ENCODE measurements at places on chromosomes 5 and 9.

GRCh38 chr9:137723783-137724445 is 105.1 kb downstream of the EHMT1 start:
- peak; percentile 52 for DNase-seq

DNA sequence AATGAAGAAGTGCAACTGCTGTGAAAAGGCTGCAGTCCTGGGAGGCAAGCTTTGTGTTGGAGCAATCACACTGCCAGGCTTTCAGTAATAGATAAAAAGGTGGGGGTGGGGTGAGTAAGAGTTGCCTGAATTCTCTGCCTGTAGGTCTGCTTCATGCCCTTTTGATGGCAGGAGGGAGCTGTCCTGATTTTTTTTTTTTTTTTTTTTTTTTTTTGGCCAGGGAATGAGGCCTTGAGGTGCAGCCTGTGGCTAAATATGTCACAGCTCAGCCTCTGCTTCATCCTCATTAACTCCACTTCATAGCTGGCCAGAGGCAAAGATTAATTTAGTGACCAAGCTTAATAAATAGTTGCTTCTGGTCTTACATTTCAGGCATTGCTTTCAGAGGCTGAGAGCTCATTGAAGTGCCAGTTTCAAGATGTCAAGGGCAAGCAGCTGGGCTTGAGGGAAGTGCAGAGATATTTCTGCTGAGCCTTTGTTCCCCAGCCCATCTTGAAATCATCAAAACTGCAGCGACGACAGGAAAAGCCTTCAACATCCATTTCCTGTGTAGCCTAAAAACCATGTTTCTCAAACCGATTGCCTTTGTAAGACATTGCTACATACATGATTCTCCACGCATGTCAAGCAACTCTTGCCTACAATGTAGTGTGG is 134.7 kb downstream of the MACIR start:
- DNase-seq, result peak; percentile 8

DNA sequence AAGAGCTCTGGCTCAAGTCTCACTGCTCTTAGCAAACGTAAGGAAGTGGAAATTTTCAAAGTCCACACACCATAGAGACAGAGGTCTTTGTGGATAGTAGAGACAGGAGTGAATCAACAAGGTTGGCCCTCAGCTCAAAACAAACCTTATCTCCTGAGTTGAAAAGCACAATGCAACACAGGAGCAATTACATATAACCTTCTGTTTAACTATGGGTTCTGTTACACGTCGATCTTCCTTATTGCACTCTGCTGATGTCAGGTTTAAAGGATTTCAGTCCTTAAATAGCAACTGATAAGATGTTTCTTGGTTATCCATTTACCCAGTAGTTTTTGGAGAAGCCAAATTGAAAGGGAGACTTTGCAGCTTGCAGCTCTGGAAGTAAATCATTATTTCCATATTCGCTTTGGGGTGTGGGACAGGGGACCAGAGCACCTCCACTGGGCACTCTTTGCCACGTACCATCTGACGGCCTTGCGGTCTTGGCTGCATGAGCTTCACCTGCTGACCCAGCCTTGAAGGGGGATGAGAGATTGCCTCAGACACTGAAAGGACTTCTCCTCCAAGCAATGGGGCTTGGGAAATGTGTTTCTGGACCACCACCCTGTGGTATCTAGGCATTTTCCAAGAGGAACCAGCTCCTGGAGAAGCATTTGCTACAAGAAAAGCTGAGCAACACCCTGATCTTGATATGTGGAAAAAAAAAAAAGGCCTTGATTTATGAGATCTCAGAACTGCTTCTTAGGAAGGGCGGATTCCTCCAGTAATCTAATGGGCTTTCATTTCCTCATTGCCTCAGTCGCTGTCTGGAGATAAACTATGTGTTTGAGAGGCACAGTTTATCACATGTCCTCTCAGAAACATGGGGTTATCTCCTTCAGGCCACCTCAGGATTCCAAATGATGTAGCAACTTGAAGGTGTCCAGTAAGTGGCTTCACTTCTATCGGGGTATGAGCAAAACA is 56.2 kb upstream of the ZNF622 start:
- DNase-seq, result no peak

GRCh38 chr5:164139423-164139822 is 634.0 kb downstream of the MAT2B start:
- DNase-seq, result no peak

- DNase-seq, result peak; percentile 53
These were observed 29.8 kb downstream of the ANKS6 start for GRCh38 chr9:98766586-98766985.

GRCh38 chr9:72880821-72881220 is 72.0 kb downstream of the ALDH1A1 start:
- DNase-seq, result no peak

GRCh38 chr5:84685121-84685894 is 300.6 kb upstream of the EDIL3 start:
- DNase-seq, result no peak

DNA sequence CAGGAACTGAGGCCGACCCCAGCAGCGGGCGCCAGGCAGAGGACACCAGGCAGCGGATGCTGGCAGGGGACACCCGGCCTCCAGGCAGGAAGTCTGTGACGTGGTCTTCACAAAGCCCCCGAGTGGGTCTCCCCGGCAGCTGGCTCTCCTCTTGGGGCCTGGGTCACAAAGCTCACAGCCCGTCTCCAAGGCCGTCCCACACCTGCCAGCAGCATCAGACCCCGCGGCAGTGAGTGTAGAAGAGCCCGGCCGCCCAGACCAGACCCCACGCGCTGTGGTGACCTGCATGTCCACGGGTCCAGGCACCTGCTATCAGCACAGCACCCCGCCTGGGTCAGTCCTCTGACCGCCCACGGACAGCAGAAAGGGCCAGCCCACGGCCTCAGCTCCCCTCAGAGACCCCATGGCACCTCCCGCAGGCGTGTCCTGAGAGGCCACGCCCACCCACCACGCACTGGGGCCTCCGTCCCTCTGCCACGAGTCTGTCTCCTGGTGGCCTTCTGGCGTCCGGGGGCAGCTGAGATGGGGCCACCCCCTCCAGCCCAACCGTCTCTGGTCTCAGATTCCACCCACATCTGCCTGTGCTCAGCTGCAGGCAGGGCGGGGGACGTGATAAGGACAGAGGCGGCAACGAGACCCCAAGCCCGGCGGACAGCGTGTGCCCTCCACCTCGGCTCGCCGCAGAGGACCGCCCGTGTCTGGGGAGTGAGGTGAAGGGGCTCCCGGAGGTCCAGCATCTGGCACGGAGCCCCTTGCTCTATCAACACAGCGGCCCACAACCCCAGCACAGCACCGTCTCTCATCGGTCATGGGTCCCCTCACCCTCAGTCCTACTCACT is 34.2 kb downstream of the EXD3 start:
- no peak for DNase-seq

DNA sequence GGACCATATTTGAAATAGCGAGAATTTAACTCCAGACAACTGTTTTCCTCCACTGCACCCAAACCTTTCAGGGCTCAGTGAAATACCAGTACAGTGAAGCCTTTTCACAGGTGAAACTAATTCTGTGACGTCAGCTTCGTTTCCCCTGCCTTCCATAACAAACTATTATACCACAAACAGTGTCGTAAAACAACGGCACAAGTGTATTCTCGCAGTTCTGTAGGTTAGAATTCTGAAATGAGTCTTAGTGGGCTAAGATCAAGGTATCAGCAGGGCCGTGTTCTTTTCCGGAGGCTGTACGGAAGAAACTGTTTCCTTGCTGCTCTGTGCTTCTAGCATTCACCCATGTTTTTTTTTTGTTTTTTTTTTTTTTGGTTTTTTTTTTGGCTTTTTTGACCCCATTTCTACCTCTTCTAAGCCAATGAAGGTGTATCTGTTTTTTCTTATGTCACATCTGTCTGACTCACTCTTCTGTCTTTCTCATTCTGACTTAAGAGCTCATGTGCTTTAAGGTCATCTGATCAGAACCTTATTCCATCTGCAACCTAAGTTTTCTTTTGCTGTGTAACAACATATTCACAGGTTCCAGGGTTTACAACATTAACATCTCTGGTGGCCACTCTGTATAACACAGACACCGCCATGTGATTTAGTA is 20.1 kb downstream of the ISOC1 start:
- DNase-seq, result no peak

GRCh38 chr9:137757139-137757538 is 120.4 kb upstream of the CACNA1B start:
- DNase-seq, result peak; percentile 9

DNA sequence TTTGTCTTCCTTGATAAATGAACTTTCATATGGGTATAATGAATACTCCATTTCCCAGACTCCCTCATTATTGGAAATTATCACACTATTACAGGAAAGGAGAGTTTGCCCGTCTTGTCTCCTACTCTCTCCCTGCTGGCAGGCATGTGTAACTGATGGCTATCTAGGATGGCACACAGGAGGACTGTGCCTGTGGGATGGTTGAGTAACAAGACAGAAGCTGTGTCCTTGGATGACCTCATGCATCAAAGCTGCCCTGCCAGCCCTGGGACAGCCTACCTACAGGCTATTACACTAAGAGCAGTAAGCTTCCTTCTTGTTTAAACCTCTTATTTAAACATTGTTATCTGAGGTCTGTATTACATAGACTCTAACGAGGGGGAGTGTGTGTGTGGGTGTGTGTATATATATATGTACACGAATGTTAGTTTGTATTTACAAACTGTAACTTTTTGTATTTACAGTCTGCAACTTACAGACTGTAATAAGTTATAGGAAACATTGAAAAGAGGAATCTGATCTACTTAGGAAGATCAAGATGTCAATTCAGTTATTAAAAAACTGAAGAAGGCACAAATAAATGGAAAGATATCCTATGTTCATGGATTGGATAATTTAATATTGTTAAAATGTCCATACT is 247.6 kb upstream of the ACO1 start:
- DNase-seq, result no peak

DNA sequence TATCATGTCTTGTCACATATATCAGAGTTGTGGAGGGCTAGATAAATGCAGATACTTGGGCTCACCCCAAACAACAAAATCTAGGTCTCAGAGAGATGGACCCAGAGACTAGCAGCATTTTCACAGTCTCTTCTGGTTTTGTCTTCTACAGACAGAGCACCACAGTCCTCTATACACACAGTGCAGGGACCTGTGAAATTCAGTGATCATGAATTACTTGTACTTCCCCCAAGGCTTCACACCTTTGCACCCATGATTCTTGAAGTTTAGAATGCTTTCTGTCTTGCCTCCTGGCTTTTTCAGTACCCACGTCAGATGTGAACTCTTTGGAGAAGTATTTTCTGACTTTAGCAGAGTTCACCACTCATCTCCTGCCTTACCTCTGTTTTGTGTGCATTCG is 371.5 kb upstream of the PRR16 start:
- DNase-seq, result no peak

GRCh38 chr5:168743617-168744016 is 164.4 kb upstream of the PANK3 start:
- no peak for DNase-seq

DNA sequence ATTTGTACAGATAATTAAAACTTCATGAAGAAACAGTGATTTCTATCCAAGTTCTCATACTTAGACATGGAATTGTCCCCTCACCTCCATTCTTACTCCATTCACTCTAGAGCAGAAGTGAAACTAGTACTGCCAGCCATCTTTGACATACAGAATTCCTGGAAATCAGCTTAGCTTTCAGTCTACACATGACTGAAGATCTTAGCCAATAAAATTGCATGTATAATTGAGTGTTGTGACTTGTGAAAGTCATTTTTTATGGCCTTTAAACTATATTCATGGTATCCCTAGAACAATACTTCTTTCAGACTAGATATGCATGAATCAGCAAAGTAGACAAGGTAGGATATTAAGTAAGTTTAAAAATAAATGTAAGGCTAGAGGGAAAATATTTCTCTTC is 705.2 kb upstream of the ZNF608 start:
- no peak for DNase-seq

DNA sequence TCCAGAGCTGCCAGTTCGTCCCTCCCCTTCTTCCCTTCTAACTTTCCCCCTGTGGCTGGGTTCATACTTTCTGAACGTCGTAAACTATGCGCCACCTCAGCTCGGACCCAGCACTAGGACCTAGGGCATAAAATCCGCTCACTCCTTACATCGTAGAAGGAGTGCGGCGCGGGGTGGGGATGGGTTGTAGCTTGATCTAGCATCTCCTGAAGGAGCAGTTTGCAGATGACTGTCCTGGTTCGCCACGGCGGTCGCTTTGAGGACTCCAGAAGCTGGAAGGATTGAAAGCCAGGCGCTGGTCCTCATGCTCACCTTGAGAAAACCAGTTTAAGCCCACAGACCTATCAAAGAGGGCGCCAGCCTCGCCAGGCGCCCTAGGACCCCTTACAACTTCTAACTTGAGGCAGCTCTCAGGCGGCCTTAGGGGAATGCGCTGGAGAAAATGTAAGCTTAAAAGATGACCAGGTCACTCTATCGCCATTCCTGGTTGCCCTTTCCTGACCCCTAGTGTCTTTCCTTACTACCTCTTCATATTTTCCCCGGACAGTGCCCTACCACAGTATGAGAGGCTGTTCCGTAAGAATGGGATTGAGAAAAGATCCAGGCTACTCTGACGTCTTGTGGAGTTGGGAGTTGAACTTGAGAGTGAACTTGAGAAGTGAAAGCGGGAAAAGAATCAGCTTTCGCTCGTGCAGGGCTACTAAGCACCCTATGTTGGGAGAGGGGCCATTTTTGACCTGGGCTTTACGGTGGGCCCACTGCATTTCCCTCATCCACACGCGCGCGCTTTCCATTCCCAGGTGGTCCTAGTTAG is 2.8 kb downstream of the RORB start:
- DNase-seq, result peak; percentile 15

DNA sequence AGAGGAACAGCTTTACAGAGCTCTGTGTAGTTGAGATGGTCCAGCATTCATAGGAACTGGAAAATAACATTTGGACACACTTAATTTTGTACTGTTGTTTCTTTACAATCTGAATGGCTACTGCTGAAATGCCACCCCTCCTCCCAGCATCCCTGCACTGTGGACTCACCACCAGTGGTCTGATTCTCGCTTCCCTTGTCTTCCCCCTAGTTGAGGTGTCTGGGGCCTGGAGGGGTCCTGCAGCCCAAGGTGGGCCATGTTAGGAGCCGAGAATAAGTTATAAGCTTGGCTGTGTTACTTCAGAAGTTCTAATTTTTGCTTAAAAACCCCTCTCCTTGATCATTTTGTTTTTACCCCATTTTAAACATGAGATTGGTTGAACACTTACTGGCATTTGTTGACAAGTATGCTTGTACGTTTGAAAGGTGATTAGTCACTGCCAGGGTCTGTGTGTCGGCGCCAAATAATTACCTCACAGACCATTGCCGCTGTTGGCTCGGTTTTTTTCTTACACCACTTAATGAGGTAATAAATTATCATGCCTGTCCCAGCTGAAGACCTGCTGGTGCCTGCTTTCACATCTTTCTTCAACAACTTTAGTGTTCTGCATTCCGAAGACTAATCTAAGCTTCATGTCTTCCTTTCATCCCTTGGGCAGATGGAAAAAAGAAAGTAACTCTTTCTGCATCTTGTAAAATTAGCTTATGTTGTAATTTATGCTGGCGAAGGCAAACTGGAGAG is 65.8 kb downstream of the MCCC2 start:
- peak; percentile 66 for DNase-seq

DNA sequence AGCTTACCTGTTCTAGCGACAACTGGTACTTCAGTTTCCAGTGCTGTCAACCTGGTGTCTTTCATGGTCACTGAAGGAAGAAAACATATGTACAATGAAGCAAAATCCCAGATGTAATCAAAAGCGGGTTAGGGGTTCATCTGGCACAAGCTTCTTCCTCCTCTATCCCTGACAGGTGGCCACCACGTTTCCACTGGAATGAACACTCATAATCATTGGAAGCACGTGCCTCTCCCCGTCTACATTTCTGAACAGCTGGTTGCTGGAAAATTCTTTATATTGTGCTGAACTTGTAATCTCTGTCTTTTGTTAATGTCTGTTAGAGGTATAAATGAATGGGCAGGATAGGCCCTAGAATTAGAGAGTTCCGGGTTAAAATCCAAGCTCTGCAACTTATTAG is 9.4 kb downstream of the TSC1 start:
- no peak for DNase-seq
